ENCODE measurements at places on chromosomes 5 and 9.

- no peak for DNase-seq
These were observed 41.1 kb upstream of the NEK6 start for GRCh38 chr9:124216474-124217176.

GRCh38 chr9:99867536-99867935 is 38.9 kb upstream of the STX17 start:
- no peak for DNase-seq

DNA sequence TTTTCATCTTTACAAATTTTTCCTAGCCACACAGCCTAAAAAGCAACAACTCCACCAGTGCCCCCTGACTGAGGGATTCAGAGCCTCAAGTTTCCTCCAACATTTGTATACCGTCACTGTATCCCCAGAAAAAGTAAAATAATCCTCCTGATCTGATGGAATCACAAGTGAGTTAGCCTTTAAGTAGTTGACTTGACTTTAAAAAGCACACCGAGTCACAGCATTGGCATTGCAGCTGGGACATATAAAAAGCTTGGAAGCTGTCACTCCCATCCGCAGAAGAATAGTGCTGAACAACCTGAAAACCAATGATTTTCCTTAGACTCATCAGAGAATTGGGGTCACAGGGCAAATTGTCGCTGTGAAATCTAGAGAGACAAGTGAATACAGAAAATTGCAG is 41.6 kb upstream of the FBN2 start:
- no peak for DNase-seq

GRCh38 chr9:109319626-109320241 is 1.1 kb downstream of the EPB41L4B start:
- DNase-seq: no peak

GRCh38 chr9:125537442-125538091 is 169.4 kb downstream of the MAPKAP1 start:
- DNase-seq: no peak

DNA sequence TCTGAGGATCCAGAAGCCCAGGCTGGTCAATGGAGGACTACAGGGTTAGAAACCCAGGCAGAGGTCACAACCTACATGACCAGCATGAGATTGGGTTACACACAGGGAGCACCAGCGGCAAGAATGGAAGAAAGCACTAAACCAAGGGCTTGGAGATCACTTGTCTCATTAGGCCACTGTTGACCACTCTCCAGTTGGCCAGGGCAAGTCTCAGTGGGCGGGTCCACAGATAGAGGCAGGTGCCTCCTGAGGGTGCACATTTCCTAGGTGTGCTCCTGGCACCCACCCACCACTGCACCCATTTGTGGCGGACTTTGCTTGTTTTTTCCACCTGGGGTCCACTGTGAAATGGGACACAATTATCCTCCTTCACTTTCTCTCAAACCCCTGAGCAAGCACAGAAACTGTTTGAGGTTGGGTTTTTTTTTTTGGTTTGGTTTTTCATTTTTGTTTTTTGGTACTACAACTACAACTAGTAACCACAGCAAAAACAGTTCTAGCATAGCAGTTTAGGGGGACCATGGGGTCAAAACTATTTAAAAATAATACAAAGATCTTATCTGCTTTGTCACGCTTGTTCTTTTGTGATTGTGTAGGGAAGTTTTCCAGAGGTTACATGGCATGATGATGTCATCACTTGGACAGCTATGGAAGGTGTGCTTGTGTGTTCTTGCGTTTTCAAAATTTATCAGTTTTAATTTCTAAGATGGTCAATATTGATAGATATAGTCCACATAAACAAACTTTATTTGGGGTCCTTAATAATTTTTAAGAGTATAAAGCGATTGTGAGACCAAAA is 6.1 kb downstream of the NPR2 start:
- DNase-seq: no peak

DNA sequence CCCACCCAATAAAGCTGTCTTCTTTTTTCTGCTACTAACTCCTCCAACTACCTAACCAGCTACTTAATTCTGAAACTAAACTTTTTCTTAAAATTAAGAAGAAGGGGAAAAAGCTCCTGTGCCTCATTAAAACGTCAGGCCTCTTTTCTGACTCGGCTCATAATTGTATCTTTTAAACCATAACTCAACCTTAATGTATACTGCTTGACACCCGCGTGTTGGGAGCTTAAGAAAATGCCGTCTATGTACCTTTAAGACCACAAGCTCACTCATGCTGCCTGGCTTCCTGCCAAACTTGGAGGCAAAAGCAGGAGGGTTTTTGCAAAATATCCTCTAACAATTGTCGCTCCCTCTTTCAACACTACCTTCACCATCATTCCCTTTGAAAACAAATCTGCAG is 5.0 kb downstream of the EBF1 start:
- DNase-seq: no peak

Data from cortex of kidney (tissue), 1 donor.